ENCODE measurements at places on chromosomes 1 and 21.

DNA sequence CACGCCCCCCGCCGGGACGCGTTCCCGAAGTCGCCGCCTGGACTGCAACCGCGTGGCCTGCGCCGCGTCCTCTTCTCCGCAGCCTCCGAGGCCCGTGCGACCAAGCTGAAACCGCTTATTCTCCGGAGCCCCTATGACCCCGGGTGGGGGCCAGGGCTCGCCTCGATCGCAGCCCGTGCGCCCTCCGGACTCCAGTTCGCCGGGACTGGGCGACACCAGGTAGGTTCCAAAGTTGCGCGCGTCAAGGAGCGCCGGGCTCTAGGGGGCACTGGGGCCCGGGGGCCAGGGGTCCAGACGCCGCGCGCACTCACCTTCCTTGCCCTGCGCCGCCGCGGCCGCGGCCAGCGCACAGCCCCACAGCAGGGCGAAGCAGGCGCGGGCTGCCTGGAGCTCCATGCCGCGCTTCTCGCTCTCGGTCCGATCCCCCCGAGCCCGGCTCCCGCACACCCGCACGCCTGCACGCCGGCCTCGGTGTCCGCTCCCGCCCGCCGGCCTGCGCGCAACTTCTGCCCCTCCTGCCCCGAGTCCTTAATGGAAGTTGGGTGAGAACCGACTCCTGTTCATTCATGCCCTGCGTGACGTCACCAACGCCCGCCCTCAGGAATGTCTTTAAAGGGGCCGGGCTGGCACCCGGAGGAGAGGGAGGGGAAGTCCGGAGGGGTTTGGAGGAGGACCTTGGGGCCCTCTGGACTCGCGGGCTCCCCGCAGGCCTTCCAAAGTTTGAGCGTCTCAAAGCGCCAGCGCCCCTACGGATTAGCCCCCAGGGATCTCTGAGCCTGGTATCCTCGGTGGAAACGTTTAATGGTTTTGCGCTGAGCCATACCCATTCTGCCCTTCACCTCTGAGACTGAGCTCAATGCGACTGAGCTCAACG, at the start of gene EPHA2:
TSS of gene EPHA2 (minus strand) at position 533 of the 874 bp plus-strand sequence. CDS start at position 396, 137 bp downstream.
- DNase-seq: peak; percentile 29

- DNase-seq: no peak
Observed at GRCh38 chr21:18275781-18276180, 31.1 kb downstream of the CHODL start.

DNA sequence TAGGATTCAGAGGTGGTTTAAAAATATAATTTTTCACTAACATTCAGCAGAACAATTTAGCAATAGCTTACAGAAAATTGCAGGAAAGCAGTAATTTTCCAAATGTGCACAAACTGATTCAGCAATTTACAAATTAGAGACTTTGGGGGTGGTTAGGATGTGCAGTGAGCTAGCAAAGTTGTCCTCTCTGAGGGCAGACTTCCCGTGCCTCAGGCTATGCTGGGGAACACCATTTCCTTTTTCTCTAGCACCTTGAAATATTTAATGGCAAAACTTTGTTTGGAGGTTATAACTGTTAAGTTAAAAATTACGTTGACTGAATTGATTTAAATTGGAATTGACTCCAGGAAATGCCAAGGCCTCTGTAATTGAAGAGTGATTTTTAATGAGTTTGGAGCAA, 258.9 kb downstream of the PTBP2 start:
- DNase-seq: no peak

DNA sequence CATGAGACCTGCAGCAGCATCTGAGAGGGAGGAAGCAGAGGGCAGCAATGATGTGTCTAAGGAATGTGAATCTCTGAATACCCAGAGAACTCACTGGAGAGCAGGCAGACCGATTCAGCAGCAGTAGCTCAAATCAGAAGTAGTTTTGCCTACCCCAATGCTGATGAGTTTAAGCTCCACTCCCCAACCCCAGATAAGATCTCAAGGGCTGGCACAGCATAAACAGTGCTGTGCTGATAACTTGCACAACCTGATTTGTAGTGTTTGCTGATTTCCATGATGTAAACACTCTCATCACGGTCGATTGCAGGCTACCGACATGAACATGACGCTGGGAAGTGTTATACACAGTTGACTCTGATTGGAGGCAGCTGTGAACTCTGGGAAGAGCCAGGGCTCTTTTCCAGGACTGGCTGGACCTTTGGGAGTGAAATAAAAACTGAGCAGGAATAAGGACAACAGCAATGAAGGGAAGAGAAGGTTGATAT, 11.2 kb upstream of the HMGCS2 start:
- DNase-seq: no peak

DNA sequence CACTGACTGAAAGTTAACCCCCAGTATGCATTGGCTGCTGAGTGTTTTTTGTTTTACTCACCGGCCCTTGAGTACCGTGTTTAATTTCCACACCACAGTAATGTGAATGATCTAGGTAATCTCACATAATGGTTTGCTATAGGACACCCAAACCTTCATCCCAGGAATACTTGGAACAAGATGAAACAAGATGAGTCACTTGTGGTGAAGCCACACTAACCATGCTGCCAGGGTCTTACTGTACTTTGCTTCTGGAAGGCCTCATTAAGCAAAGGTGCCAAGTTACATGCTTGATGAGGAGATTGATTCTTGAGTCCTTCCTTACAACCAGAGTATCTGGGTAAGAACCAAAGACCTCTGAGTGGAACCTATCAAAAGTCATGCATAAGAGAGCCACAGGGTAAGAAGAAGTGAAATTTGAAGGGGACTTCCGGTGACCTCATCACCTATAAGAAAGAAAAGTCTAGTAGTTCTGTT, 163.3 kb downstream of the NRIP1 start:
- DNase-seq: no peak

- DNase-seq: no peak
Observed at GRCh38 chr1:44714944-44715571, 15.9 kb downstream of the RNU5D-1 start.

- DNase-seq: no peak
Observed at GRCh38 chr1:114153261-114154145, at the start of gene SYT6. TSS of gene SYT6 (minus strand) at chr1:114153869. CDS start at chr1:114153772, 97 bp downstream.

DNA sequence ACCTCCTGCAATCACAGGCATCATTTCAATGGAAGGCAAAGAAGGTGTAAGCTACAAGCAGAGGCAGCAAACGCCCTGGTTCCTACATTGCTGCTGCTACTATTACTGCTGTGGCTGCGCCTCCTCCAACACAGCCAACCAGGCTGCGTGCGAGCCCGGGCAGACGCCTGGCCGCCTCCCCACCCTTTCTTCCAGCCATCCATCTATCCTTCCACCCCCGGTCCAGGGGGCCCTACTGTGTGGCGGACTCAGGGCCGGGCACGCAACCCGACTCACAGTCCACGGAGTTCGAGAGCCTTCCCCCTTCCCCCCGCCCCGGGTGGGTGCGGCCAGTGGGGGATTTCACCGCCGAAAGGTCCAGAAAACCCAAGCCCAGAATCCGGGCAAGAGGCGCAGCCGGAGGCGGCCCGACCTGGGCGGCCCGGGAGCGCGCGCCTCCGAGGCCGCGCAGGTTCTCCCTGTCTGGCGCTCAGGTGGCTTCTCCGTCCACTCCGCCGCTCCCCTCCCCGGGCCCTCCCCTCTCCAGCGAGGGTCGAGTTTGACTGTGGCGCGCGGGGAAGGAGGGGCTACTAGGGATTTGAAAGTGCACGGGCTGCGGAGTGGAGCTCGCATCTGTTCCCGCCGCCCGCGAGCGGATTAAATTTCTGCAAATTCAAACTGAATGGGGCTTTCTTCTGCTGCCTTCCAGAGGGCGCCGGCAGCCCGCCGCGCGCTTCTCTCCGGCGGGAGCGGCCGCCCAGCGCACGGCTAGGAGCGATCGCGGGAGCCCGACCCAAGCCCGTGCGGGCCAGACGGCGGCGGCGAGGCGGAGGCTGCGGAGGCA, at the start of gene HUNK:
TSS of gene HUNK (plus strand) at position 569 of the 823 bp plus-strand sequence. CDS start 655 bp downstream, outside the sequence.
- DNase-seq: no peak

DNA sequence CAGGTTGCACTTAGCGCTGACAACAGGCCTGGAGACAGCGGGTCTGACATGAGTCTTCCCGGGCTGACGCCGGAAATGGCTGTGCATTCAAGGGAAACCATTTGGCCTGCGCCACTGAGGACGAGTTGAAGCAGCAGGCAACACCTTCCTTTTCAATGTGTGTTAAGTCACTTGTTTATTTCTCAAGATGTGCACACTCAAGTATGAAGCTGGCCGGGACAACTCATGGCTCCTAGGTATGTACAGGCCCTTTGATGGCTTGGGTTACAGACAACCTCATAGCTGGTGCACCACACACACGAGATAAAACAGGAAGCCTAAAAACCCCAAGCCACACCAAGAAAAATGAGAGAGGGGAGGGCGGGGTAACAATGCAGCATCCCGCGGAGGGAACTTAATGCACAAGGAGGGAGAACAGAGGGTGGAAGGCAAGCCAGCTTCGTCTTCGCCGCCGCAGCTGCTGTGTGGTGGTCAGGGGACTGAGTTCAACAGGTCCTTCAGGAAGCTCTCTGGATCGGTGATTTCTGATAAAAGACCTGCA, 118.0 kb upstream of the IFFO2 start:
- DNase-seq: no peak

- no peak for DNase-seq
Observed at GRCh38 chr1:71438626-71439025, 357.8 kb upstream of the ZRANB2 start.

Data from esophagus squamous epithelium (tissue), 5 donors.